ENCODE measurements at places on chromosomes 3 and 15. TPM values are rescaled to one million over a fixed set of nuclear protein-coding genes. Genes with fewer than 3 reads are reported as not detected.

DNA sequence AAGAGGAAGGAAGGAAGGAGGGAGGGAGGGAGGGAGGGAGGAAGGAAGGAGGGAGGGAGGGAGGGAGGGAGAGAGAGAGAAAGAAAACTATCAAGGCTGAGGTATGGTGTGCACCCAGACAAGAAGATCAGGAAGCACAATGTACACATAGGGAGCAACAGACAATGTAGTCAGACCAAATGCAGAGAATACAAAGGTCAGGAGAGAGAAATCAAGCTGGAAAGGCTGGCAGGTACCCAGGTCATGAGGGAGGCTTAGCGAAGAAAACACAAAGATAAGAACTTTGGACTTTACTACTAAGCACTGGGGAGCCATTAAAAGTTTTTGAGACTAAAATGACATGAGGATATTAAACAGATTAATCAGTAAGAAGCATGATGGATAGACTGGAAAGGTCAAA, 176.0 kb upstream of the TMCO5A start:
- DNase-seq: no peak

DNA sequence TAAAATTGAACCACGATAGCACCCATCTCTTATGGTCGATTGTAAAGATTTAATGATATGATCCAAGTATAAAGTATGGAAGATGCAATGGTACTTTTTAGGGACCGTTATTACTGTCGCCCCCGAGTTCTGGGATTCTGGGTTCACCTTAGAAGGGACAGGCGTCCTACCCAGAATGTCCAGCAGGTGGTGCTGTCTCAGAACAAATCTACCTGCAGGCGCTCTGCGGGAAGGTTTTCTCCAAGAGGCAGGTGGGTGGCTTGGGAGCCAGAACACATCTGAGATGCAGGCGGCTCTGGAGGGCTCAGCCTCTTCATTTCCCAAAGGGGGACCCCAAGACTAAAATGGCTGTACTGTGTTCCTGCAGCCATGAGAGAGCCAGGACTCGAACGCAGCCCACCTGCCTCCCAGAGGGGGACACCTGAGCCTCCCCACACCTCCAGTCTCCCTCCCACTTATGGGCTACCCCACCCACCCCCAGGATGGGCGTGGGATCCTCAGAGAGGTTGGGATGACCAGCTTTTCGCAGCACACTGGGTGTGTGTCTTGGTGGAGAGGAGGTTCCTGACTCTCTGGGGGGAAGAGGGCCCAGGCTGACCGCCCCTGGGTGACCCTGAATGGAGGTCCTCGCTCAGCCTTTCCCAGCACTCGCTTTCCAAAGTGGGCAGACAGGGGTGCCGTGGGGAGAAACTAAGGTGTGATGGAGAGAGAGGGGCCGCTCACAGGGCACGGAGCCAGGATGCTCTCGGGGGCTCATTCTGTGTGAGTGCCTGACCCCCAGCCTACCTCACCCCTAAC, 28.1 kb upstream of the CORO2B start:
- peak; percentile 66 for DNase-seq

DNA sequence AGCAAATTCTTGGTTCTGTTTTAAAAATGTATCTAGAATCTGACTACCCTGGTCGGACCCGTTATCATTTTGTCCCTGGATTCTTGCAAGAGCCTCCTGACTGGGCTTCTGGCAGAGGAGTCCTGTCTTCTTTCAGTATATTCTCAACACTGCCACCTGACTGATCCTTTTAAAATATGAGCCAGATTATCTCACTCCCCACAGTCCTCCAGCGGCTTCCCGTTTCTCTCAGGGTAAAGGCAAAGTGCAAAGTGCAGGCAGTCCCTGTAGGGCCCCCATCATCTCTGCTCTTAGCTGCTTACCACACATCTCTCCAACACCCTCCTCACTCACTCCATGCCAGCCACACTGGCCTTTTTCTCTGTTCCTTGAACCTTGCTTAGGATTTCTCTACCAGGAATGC, 28.4 kb downstream of the CRTC3 start:
- DNase-seq: no peak

GRCh38 chr15:35753486-35753885, 207.5 kb upstream of the DPH6 start:
- no peak for DNase-seq

TNFSF10 gene
- 4.1 TPM for total RNA-seq

ACP3 gene
- not detected for total RNA-seq

GRCh38 chr15:39016706-39017105, 452.1 kb upstream of the RASGRP1 start:
- no peak for DNase-seq

All from CD8-positive, alpha-beta T cell (primary cell).